ENCODE measurements at places on chromosomes 7 and 10.

DNA sequence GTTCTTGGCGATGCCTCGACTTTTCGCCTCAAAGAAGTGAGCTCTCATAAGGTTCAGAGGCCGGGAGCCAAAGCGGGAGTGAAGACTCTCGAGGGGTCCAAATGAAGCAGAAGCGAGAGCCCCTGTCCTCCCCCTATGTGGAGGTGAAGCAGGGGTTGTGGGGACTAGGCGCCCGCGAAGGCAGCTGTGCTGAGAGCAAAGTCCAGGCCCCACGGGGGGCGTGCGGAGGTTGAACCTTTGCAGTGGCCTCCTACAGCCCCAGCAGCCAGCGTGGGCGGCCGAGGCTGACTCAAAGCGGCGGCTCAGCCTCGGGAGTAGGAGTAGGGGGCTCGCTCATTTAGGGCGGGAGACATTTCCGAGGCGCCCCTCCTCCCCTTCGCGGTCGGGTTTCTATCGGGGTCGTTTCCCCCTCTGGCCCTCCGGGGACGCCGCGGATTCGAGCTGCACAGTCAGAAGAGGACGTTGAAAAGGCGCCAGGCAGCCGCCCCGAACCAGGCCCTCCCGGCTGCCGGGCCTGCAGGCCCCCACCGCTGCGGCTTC is 553 bp upstream of the ADD3 start:
- DNase-seq, result no peak

DNA sequence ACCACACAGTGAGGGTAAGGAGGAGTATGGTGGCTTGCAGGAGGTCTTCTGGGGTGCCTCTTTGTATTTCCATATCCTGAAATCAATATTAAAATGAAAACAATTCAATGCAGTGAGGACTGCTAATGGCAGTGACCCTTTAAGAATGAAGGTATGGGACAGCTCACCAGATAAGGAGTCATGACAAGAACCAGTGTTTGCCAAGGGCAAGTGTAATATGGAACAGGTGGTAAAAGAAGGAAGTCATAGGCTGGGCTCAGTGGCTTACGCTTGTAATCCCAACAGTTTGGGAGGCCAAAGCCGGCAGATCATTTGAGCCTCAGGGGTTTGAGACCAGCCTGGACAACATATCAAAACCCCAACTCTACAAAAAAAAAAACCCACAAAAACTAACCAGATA is 20.0 kb upstream of the LIPA start:
- DNase-seq, result no peak

- DNase-seq, result no peak
These were observed 214.4 kb upstream of the GPR26 start for GRCh38 chr10:123451618-123452245.

DNA sequence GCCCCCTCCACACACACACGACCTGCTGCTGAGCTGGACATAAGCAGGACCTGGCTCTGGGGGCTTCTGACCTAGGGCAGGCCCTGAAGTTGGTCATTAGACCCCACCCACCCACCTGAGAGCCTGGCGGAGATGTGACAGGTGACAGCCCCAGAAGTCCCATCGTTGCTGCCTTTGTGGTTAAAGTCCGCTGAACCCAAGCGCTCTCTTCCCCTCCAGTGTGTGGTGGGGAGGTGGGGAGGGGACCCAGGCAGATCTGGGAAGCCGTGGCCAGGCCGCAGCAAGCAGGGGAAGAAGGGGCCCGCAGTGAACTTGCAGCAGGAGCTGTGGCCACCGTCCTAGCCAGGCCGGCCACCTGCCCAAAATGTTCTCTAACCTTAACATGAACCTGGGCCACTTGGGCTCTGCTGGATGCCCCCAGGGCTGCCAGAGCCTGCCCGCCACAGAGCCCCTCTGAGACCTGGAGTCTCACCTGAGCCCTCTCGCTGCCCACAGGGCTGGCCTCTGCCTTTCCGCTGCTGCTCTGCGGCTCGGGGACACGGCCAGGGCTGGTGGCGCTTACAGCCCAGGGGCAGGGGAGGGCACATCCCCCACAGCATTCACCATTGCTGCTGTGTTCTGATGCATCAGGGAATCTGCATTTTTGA is 65.1 kb downstream of the LHPP start:
- no peak for DNase-seq

DNA sequence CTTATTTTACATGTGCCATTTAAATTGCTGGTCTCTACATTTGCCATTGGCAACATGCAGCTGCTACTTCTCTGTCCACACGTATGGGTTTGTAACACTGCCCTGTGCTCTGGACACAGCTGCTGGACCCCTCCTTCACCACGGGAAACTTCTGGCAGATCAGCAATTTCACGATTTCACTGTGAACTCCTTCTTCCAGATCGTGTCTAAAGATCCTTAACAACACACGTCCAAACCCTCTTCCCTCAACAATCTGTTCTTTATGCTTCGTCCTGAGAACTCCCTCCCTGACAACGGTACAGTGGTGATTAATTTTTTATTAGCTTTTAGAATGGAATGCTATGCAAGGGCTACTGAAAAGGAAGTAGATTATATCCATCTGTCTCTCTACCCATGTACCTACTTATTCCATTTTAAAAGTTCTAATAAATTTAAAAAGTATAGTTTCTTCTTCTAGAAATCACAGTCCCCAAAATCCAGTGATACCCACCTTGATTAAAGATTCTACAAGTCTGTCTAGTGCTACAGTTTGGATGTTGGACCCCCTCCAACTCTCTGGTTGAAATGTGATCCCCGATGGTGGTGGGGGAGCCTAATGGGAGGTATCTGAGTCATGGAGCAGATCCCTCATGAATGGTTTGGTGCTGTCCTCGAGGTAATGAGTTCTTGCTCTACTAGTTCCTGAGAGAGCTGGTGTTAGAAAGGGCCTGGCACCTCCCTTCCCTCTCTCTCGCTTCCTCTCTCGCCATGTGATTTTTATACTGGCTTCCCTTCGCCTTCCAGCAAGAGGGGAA is 81.0 kb downstream of the KIAA1549 start:
- peak; percentile 70 for DNase-seq

GRCh38 chr7:54898659-54899340 is 120.0 kb upstream of the EGFR start:
- no peak for DNase-seq

DNA sequence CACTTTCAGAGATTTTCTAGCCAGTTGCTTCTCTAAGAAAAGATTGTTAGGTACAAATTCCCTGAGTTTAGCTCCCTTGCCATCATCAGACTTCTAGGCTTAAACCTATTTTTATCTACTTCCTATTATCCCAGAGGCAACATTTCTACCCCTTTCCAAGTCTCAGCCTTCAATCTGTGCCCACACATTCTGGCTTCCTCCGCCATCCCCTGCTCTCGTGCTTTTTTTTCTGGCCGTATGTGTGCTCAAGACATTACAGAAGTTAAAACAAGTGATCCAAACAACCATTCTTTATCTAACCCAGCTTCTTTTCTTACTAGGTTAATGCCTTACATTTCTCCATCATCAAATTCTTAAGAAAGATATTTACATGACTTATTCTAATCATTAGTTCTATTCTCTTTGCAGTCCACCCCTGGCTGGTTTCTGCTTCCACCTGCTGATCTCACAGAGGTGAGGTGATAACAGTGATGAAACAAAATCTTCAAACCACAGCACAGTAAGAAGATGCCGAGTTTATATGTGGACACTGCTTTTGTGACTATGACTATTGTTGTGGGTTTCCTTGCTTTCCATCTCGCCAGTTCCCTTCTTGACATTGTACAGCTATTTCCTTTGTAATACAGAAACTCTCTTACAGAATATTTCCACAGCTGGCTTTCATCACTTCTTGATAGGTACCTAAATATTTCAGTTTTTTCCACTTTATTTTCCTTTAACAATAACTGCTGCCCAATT is 18.3 kb upstream of the CDK6 start:
- no peak for DNase-seq

GRCh38 chr10:121282797-121283515 is 315.3 kb downstream of the FGFR2 start:
- no peak for DNase-seq

GRCh38 chr10:23994459-23995046 is 214.4 kb upstream of the KIAA1217 start:
- peak; percentile 52 for DNase-seq

- DNase-seq, result peak; percentile 67
These were observed 36.4 kb downstream of the DPYSL4 start for GRCh38 chr10:132223156-132223590.

DNA sequence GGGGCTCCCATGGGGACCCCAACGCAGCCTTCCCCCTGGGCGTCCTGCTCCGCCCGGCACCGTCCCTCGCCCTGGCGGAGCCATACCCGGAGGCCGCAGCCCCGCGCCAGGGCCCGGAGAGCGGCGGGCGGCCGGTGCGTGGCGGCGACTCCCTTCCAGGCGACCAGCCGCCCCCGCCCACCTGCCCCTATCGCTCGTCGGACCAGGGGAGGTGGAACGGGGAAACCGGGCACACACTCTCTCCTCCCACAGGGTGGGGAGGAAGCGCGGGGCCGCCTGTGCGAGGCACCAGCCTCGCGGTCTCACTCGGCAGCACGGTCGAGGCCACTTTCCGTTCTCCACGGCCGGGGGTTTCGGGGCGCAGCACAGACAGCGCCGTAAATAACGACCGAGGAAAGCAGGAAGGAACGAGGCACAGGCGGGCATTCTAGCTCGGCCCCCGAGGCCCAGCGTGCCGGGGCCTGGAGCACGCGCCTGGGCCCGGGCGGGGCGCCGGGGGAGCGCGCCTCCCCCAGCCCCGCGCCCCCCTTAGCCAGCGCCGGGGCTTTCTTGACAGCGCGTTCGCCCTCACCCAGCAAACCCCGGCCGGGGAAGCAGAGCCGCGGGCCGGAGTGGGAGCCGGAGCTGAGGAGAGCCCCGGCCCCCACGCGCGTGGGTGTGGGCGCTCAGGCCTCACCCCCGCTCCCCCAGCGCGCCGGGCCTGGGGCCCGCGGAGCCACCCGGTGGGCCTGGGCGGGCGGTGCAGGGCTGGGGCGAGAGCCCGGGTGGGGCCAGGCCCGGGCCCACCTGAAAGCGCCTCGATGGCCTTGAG is 936 bp downstream of the IGF2BP3 start:
- DNase-seq, result no peak
